ENCODE measurements at places on chromosomes 3 and 15.

DNA sequence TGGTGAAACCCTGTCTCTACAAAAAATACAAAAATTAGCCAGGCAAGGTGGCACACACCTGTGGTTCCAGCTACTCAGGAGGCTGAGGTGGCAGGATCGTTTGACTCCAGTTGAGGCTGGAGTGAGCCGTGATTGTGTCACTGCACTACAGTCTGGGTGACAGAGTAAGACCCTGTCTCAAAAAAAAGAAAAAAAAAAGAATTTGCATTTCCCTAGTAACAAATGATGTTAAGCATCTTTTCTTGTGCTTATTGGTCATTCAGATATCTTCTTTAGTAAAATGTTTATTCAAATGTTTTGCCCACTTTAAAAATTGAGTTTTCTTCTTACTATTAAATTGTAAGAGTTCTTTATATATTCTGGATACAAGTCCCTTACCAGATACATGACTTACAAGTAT lies 48.7 kb downstream of the NFKBIZ start:
- no peak for DNase-seq

- DNase-seq = no peak
Measured at GRCh38 chr3:134807189-134807588, 12.1 kb downstream of the EPHB1 start.

DNA sequence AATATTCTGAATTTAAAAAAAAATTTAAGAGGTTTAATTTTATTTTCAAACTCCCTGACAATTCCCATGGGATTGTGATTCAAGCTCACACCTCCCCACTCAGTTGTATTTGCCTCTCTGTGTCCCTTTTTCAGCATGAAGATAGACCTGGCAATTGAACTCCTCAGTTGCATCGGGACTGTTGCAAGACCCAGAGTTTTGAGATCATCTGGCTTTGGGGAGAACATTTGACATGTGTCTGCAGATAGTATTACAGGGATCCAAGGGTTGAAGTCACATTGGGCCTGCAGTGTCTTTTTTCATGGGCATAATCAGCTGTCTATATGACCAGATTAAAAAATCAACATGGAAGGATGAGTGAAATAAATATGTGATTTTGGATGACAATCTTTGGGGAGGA lies 91.1 kb upstream of the EOMES start:
- DNase-seq = no peak

- DNase-seq = no peak
Measured at GRCh38 chr3:192122832-192123594, 604.3 kb downstream of the FGF12 start.

Data from stimulated activated CD4-positive, alpha-beta T cell treated with anti-CD3 and anti-CD28 coated beads, TNF-alpha, amount 100 ng/mL, for 24 hours (primary cell).